ENCODE measurements at places on chromosomes 5 and 9.

GRCh38 chr5:102986074-102986473 lies 133.9 kb downstream of the GIN1 start:
- DNase-seq: no peak

DNA sequence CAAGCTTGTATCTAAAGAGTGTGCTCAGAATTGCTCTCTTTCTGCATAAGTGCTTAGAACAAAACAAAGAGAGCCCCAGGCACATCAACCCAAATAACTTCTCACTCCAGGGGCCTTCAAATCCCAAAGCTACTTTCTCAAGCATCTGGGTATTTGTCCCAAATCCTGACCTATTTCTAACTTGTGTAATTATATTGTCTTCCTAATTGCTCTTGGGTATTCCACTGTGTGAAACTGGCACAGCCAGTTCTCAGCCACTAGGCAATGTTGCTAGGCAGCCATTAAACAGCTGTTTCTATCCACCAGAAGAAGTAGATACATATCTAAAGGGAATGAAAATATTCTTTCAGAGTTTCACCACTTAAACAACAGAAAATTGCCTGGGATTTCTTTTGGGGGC lies 198.8 kb downstream of the PRELID2 start:
- DNase-seq: no peak

- no peak for DNase-seq
Observed at GRCh38 chr5:139215107-139215975, 17.2 kb upstream of the SIL1 start.

GRCh38 chr9:116191576-116192415 lies 38.2 kb downstream of the PAPPA start:
- no peak for DNase-seq

- DNase-seq: no peak
Observed at GRCh38 chr9:21244836-21245235, 5.0 kb upstream of the IFNA14 start.

DNA sequence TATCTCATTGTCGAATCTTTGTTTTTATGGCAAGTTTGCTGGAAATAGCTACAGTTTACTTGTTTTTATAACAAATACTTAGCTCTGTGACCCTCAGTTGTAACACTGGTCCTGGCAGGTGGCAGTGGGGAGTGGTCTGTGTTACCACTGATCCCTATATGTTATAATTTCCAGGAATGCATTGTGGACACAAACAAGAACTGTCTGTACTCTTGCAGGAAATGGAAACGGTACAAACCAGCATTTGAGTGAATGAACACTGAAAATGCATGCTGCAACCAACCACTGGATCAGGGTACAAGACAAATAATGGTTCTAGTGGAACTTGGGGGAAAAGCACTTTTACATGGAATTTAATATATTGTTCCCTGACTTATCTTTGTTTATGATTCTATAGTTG lies 66.5 kb upstream of the PJA2 start:
- no peak for DNase-seq

GRCh38 chr5:139410993-139411828 lies 7.3 kb upstream of the SPATA24 start:
- DNase-seq: no peak

DNA sequence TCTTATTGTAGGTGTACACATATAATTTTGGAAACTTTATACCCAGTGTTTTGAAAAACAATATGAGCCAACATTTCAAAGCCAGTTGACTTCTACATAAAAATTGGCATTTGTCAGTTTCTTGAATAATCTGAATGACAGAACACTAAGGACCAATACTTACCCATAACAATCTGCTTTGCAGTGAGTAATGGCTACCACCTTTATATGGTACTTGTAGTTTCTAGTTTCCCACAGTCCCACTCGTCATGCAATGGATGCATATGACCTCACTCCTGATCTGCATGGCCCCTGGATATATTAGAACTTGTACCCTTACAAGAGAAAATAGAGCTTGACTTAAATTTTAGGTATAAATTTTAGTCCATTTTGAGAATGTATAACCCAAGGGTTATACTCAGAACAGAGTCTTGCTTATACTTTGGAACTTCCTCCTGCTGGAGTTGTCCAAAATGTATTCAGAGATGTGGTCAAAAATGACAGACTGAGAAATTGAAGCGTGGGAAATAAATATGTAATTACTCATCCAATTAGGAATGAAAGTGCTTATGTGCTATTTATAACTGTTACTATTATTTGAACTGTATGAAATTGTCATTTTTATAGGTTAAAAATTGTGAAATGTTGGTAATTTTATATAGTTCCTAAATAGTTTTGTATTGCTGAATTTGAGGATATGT lies 19.5 kb downstream of the XRCC4 start:
- DNase-seq: no peak

- DNase-seq: no peak
Observed at GRCh38 chr9:13586587-13587374, 307.3 kb upstream of the MPDZ start.

- no peak for DNase-seq
Observed at GRCh38 chr5:24068524-24068923, 561.1 kb downstream of the PRDM9 start.

DNA sequence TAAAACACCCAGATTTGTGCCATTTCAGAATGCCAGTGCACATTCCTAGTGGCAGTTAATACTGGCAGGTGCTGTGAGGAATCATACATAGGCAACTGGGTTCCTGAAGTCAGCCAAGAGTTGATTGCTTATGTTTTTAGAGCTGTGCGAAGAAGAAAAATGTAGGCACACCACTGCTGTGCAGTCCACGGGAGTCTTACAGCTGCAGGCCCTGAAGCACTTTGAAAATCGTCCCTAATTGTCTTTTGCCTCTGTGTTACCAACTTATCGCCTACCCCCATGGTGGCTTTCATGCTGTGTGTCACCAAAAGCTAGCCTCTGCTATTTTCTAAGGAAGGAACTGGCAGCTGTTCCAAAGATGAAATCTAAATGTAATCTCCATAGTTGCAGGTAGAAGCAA lies 263.9 kb downstream of the ARRDC3 start:
- no peak for DNase-seq

DNA sequence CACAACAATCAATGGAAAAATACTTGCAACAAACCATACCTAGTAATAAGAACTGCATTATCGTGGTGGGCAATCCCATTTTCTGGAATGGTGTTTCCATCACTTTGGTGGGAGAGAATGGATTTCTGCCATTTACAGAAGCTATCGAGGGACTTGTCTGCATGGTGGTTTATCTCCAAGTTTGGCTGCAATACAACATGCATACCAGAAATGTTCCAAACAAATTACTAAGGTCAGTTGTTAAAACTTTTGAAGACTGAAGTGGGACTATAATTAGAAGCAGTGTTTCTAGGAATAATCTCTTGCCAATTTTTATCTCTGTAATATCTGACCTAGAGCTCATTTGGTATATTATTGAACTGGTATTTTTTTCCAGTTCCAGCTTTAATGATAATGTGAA lies 30.3 kb downstream of the ADAMTS6 start:
- no peak for DNase-seq

DNA sequence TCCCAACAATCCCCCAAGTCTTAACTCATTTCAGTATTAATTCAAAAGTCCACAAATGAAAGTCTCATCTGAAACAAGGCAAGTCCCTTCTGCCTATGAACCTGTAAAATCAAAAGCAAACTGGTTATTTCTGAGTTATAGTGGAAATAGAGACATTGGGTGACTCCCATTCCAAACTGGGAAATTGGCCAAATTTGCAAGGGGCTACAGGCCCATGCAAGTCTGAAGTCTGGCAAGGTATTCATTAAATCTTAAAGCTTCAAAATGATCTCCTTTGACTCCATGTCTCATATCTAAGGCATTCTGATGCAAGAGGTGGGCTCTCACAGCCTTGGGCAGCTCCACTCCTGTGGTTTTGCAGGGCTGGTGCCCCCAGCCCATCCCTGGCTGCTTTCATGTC lies 167.9 kb downstream of the HTR1A start:
- DNase-seq: no peak

- no peak for DNase-seq
Observed at GRCh38 chr5:110807169-110807568, 68.4 kb downstream of the SLC25A46 start.

GRCh38 chr9:24451346-24451745 lies 94.4 kb downstream of the IZUMO3 start:
- DNase-seq: no peak

- DNase-seq: no peak
Observed at GRCh38 chr9:69149321-69149807, 24.7 kb upstream of the TJP2 start.

GRCh38 chr5:14948383-14948782 lies 76.8 kb upstream of the ANKH start:
- DNase-seq: no peak

DNA sequence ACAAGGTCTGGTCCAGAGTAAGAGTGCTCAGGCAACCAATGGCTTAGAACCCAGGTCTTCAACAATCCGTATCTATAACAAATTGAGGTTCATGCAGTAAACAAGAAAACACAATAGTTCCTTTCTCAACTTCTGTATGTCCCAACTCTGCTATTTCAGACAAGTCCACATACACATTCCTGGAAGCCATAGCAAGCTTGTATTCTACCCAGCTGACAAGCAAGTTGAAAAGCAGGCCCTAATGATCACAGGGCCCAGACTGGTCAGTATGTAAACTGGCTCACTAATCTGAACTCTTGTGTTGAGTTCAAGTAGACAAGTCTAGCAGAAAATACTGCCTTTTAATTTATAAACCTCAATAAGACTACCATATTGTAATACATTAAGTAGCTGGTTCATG lies 26.9 kb downstream of the FNIP1 start:
- DNase-seq: no peak

DNA sequence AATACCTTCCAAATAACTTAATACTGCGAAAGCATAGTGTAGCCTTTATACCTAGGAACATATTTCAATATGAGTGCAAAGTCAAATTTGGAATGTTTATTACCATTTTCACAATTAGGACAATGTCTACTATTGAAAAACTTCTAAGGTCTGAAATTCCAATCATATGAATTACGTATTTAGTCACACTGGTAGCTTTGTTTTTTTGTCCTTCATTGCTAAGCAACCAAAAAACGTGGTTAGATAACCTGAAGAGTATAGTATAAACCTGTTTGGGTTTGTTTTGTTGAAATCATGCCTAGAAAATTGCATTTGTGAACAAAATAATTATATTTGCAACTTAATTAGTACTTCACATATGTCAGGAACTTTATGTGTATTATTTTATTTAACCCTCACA lies 134.2 kb downstream of the FBXO4 start:
- DNase-seq: no peak

DNA sequence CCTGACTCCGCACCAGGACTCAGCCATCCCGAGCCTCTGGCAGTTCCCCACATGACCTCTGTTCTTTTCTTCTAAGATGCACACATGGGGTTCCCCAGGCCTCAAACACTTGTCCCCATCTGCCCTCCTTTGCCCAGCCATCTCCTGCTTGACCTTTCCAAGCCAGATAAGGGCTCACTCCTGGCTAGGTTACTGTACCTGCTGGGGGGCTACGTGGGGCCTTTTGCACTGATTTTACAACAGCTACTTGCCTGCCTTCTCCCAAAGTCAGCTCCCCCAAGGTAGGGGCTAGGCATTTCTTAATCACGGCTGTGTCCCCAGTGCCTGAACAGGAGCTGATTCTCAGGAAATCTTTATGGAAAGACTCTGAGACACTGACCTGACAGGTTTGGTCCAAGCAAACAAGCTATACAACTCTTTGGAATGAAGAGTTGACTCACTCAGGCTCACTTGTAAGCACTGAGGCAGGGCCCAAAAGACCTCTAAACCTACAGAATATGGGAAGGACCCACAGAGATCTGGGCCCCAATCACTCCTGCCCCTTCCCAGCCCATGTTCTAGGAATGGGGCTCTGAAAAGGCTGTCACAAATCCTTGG lies 2.5 kb downstream of the MACROH2A1 start:
- DNase-seq: no peak
